Activated naive CD4-positive, alpha-beta T cell treated with anti-CD3 and anti-CD28 coated beads for 36 hours (primary cell): ENCODE measurements at places on chromosomes 1 and 21. TPM values are rescaled to one million over a fixed set of nuclear protein-coding genes. Genes with fewer than 3 reads are reported as not detected.

DNA sequence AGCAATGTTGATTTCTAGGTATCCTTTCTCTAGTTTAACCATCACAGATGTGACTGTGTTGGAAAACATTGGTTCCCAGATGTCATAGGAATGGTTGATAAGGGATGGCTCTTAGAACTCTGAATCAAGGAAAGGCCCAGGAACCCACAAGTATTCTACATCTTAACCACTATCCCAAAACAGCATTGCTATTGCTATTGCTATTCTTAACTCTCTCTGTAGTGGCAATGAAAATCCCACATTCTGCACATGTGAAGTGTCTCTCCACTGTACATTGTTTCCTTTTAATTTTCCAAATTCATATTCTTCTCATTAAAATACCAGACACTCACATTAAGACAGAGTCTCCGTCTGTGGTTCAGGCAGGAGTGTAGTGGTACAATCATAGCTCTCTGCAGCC lies 420.4 kb upstream of the RUNX1 start:
- no peak for DNase-seq

- no peak for DNase-seq
These were observed 466.1 kb downstream of the BRINP3 start for GRCh38 chr1:190011585-190011984.

- no peak for DNase-seq
These were observed 5.7 kb upstream of the ARID1A start for GRCh38 chr1:26690157-26690556.

DNA sequence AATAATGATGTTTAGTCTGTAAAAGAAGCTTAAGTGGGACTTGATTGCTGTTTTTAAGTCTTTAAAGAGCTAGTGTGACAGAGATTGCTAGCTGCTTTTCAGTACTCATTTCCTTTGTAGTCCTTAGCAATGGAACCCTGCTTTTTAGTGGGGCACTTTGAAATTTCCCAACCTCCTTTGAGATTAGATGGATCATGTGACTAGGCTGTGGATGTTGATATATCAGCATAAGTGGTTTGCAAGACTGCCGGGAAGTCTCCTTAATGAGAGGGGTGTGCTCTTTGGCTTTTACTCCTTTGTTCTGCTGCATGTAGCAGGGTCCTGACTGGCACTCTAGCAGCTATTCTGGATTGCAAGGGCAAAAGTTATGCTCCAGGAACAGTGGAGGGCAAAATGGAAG lies 11.2 kb upstream of the RCOR3 start:
- no peak for DNase-seq

DNA sequence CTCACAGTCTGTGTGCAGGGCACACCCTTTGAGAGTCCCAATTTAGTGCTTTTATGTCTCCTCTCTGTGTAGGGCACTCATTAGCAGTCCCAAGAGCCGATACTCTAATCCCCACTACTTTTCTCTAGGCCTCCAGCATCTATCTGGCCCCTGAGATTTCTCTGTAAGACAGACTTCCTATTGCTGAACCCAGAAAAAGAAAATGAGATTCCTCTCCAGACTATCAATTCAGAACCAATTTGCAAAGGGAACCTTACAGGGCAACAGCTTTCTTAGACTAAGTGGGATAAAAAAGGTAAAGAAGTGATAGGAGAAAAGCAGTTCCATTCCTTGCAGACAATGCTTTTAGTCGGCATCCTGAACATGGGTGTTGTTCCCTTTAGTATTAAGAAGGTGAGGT lies 172.2 kb downstream of the EDEM3 start:
- DNase-seq = no peak

DNA sequence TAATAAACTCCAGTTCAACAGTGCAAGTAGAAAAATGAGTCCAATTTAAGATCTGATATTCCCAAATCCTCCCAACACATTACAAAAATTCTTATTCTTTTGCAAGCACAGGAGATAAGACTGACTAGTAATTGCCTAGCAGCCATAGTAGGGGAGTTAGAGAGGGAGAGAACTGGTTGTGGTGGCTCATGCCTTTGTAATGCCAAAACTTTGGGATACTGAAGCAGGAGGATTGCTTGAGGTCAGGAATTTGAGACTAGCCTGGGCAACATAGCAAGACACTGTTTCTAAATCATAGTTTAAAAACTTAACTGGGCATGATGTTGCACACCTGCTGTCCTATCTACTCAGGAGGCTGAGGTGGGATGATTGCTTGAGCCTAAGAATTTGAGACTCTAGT lies 26.7 kb upstream of the PAPPA2 start:
- no peak for DNase-seq

Gene CFHR3
- total RNA-seq = not detected

Gene BLACAT1
- 0.30 TPM for total RNA-seq

Gene PLEKHN1
- 0.52 TPM for total RNA-seq
